ENCODE measurements at places on chromosomes 5 and 9.

DNA sequence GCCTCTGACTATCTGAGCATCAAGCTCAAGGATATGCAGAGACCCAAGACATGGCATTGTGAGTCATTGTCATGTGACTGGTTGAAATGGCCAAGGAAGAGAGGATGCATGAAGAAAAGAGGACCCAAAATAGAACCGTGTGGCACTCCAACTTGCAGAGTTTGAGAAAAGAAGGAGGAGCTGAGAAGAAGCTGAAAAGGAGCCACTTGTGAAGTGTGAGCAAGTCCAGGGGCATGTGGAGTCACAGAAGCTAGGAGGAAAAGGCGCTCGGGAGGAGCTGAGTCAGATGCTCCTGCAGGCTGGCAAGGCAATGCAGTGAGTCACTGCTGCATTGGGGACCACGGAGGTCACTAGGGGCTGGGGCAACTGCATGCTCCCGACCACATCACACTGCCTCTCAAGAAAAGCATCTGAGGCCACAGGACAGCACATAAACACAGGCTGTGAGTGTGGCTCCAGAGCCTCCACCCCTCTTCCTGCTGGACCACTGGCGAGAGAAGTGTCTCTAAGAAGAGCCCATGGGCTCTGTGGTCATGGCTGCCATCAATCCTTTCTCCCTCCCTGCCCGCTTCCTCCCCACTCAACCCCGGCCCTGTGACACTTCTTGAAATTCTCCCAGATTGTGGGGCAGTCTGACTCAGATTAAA, 197.6 kb downstream of the DRD1 start:
- no peak for DNase-seq

GRCh38 chr9:119898316-119898715, 529.1 kb upstream of the BRINP1 start:
- DNase-seq = no peak

DNA sequence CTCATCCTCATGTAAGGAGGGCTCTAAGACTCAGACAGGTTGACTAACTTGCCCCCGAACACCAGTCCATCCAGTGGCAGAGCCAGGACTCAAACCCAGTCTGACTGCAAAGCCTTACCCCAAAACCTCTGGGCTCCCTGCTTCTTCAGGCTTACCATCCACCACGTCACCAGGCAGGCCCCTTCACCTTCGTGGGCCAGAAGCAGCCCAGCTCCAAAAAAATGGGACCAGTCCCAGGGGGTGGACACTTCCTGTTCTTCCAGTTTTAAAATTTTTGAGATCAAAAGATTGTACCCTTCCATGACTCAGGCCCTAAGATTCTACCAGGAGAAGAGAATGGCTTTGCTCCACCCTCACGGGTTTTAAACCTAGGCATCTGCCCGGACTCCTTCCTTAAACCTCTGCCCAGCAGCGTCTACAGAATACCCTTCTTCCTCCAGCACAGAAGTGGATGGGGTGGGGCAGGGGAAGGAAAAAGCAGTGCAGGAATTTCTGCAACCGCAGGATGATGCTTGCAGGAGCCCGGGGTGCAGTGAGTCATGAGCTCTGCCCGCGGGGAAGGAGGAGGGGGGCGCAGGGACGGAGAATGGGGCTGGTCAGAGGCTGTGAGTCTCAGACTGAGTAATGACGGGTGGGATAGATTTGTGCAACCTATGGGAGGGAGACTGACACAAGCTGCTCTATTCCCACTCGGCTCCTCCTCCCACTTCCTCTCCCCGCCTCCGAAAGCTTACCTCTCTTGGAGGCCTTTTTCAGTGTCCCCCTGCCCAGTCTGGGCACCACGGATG, 50.4 kb upstream of the STXBP1 start:
- no peak for DNase-seq

- no peak for DNase-seq
Observed at GRCh38 chr9:18020121-18020745, 441.4 kb downstream of the SH3GL2 start.

DNA sequence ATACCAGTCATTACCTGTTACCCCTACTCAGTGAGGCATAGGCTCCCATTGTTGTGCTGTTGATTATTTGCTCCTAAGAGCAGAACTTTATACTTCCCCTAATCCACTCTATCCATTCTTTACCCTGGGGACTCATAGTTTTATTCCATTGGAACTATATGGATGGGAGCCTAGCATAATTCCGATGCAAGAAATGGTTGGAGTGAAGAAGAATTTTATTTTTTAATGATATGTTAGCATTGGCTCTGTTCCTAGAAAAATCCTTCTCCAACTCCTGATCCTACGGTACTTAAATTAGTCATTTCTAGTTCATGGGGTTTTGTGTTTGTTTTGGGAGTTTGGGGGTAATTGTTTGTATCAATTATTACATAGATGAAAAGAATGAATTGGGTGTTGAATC, 191.5 kb downstream of the GOLPH3 start:
- no peak for DNase-seq

DNA sequence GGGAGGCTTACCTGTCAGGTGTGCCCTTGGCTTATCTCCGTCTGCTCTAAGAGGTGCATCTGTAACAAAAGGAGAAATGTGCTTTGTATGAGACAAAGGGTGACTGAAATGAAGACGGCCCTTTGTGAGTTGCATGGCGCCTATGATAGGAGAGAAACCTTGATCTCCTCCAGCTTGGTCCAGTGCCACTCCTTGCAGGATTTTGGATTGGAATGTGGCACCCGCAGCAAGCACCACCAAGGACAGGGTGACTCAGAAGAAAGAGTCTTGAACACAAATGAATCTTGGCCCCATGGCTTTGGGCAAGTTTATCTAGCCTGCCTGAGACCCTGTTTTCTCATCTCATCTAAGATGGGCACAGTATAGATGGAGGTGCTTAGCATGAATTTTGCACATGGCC, 13.4 kb downstream of the TNFSF15 start:
- no peak for DNase-seq

DNA sequence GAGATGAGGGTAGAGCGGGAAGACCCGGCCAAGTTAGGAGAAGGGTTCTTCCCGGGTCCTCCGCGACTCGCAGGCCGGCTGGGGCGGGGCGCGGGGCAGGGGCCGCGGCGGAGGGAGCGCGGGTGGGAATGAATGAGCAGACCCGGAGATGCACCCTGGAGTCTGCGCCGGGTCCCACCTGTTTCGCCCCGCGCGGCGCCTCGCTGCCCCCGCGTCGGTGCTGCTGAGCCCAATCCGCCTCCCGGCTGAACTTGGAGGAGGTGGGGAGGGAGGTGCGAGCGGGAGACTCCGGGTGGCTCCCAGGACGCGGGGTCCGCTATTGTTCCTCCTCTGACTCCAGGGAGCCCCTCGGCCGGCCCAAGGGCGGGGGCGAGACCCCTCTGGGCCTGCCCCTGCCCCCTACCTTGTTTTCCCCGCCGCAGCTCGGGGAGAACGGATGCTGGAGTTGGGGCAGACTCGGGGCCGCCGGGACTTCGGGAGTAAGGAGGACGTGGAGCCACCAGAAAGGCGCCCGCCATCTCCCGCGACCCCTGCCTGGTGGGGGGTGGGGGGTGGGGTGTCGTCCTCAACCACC, 659 bp downstream of the RAI14 start:
- no peak for DNase-seq

DNA sequence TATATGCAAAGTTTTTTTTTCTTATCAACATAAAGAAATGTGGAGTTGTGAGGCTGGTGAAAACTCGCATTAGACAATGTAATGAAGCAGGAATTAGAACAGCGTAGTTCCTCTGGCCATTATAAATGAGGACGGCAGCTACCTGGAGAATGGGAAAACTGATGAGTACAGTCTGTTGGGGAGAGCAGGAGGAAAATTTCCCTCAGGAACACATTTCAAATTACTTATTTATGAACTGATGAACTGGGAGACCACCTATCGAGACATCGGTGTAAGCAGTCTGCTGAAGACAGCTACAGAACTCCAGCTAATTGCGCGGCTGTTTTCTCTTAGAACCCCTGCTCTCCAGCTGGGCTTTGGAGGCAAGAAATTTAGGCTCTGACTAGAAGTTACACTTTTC, 343.9 kb upstream of the CLINT1 start:
- DNase-seq = no peak

- DNase-seq = no peak
Observed at GRCh38 chr5:67765697-67766096, 449.9 kb upstream of the PIK3R1 start.

GRCh38 chr5:2352101-2352861, 399.2 kb downstream of the IRX2 start:
- no peak for DNase-seq

DNA sequence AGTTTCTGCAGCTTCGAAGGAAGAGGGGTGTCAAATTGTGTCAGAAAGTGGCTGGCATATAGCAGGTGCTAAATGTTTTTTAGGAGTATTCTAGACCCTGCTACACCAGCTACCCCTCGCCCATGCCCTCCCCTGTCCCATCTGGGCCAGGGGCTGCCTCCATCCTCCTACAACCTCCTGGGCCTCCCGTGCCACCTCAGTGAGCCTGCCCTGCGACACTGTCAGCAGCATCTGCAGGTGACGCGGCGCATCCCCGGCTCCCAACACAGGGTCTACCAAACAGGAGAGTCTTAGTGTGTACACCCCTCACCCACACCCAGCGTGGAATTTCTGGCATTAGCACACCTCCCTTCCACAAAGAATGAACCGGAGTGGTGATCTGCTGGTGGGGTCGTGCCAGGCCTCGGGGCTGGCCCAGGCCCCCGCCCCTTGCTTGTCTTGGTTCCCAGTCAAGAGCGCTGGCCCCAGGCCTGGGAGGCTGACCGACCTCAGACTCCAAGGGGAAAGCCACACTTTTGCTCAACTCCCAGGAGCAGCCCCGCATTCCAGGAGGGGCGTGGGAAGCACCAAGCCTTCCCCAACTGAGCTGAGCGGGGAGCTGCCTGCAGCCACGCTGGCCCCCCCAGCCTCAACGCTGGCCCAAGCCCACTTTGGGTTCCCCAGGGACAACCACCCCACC, 55.2 kb downstream of the NEURL1B start:
- DNase-seq = no peak

DNA sequence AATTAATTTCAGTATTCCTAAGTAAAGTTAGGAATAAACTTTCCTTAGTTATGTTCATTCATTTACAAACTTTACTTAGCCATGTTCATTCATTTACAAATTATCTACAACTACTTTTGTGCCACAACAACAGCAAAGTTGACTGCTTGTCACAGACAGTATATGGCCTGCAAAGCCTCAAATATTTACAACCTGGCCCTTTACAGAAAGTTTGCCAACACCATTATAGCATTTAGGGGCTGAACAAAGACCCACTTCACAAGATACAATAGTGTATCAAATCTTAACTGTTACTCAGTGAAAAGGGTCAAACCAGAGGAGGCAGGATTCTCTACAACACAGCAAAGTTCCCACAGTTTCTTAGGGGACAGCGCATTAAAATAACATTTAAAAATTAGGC, 9.7 kb upstream of the OTULINL start:
- DNase-seq = no peak

DNA sequence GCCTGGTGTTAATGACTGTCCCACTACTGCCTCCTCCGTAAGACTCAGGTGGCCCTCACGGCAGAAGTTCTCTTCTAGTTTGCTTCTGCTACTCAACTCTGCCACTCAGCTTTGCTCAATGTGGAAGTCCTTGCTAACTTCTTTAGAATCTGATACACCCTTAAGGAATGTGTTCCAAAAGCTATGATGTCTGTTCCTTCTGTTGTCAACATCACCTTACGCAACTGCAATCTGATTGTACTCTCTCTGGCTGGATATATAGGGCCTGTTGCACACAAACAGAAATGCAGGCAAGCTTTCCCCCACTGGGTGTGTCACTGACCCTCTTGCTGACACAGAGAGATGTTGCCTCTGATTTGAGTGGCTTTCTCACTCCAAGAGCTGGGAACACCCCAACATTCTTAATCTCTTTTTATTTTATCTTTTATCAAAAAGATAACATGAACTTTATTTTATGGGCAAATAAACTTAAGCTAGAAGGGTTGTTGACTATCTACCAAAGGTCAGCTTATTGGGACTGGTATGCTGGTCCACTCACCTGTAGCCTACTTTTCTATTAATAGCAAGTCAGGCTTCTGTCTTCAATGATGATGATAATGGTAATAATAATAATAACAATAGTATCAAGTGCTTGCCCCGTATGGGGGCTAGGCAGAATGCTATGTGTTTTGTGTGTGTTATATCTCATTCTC, 25.2 kb downstream of the TMEM252 start:
- no peak for DNase-seq

DNA sequence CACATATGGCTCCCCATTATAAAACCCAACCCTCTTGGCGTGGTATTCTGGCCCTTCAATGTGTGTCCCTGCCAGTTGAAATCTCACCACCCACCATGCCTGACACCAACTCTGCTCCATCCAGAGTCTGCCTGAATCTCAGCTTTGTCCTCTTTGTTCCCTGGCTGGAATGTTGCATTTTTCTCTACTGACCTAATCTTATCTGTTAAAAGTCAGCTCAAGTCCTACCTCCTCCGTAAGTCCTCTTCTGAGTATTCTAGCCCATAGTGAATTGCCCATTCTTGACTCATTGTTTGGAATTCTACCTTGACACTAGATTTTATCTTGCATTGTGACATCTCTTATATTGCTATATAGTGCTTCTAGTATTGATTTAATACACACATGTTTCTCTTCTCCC, 207.1 kb upstream of the VLDLR start:
- DNase-seq = no peak

GRCh38 chr5:135584276-135584675, 5.5 kb upstream of the CXCL14 start:
- DNase-seq = no peak

Measured in thymus (tissue), 14 donors.